Fibroblast of villous mesenchyme (primary cell): ENCODE measurements at places on chromosomes 5 and 9. TPM values are rescaled to one million over a fixed set of nuclear protein-coding genes. Genes with fewer than 3 reads are reported as not detected.

The KCNV2 gene
- total RNA-seq, result not detected in 2 replicates

The LRRTM2 gene
- total RNA-seq, result under 0.01 and 0.32 TPM in 2 replicates

The ANKRD34B gene
- total RNA-seq, result not detected in 2 replicates

The GLT6D1 gene
- not detected in 2 replicates for total RNA-seq

The GABRA1 gene
- not detected in 2 replicates for total RNA-seq

- DNase-seq, result no peak
Measured at GRCh38 chr5:16618138-16618897, 1.5 kb upstream of the RETREG1 start.

- no peak for DNase-seq
Measured at GRCh38 chr5:44385291-44385900, 3.8 kb downstream of the FGF10 start.
